ENCODE measurements at places on chromosomes 7 and 10.

GRCh38 chr10:133185421-133185820 is 25.4 kb downstream of the KNDC1 start:
- no peak for DNase-seq

- no peak for DNase-seq
These were observed 76.4 kb upstream of the BET1 start for GRCh38 chr7:94080551-94080950.

- DNase-seq = no peak
These were observed 945 bp downstream of the TAS2R40 start for GRCh38 chr7:143222782-143223181.

DNA sequence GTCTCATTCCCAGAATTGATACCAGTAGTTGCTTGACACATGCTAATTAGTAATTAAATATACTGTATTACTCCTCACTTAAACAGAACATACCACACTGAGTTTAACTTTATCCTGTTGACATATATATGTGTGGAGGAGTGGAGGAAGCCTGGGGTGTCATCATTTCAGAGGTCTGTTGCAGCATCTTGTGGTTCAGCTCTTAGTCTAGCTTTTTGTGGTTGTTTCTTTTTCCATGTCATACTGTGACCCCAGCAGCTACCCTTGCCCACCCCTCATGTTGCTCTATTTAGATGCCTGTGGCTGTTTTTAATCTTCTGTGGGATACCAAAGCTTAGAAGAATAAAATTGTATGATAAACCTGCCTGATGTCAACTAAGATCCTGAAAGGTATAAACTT is 875.4 kb downstream of the LRMDA start:
- DNase-seq = no peak

DNA sequence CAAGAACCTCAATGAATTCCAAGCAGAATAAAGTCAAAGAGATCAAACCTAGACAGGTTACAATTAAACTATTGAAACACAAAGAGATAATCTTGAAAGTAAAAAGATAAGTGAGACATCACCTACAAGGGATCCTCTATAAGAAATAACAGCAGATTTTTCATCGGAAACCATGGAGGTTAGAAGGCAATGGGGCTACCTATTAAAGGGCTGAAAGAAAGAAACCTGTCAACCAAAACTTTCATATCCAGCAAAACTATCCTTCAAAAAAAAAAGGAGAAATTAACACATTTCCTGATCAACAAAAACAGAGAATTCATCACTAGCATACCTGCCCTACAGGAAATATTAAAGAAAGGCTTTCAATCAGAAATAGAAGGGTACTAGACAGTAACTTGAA is 244.9 kb downstream of the ARHGAP12 start:
- no peak for DNase-seq

DNA sequence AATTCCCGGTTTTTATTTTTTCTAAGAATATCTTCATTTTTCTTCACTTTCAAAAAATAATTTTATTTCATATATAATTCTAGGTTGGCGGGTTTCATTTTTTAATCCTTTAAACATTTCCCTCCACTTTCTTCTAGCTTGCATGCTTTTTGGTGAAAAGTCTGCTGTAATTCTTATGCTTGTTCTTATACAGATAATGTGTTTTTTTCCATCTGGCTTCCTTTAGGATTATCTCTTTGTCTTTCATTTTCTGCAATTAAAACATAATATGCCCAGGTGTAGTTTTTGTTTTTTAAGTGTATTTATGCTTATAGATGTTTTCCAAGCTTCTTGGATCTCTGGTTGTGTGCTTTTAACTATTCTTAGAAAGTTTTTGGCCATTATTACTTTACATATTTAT is 341.3 kb upstream of the SEMA3C start:
- DNase-seq = no peak

- no peak for DNase-seq
These were observed 34.5 kb downstream of the CHN2 start for GRCh38 chr7:29229066-29229465.

GRCh38 chr10:21130108-21130507 is 233.0 kb upstream of the NEBL start:
- no peak for DNase-seq

GRCh38 chr7:100545360-100546128 is 6.5 kb downstream of the AGFG2 start:
- DNase-seq = peak; percentile 55

DNA sequence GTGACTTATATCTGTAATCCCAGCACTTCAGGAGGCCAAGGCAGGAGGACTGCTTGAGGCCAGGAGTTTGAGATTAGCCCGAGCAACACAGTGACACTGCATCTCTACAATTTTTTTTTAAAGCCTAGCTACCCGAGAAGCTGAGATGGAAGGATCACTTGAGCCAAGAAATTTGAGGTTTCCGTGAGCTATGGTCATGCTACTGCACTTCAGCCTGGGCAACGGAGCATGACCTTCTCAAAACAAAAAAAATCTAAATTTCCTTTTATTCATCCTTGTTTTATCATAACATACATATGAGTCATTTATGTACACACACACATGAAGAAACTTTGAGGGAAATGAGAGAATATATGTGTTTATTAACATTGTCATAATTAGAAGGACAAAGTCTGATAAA is 277.5 kb upstream of the MAGI2 start:
- DNase-seq = no peak

- DNase-seq = no peak
These were observed 649.0 kb upstream of the ANKRD30A start for GRCh38 chr10:36476399-36476798.

GRCh38 chr10:121899727-121900126 is 28.1 kb downstream of the ATE1 start:
- DNase-seq = no peak

GRCh38 chr7:40780460-40780859 is 645.7 kb downstream of the SUGCT start:
- DNase-seq = no peak

GRCh38 chr7:44256459-44256858 is 55.7 kb downstream of the YKT6 start:
- no peak for DNase-seq

- DNase-seq = no peak
These were observed 115.3 kb upstream of the FAM171A1 start for GRCh38 chr10:15486404-15486803.

Data from SK-MEL-5 (cell line).